ENCODE measurements at places on chromosomes 7 and 10. TPM values are rescaled to one million over a fixed set of nuclear protein-coding genes. Genes with fewer than 3 reads are reported as not detected.

Gene TAS2R3
- total RNA-seq, result not detected

Gene SPDYE2
- not detected for total RNA-seq

Gene PTF1A
- not detected for total RNA-seq

Gene TACR2
- 0.17 TPM for total RNA-seq

Gene SPDYE6
- total RNA-seq, result not detected
